ENCODE measurements at places on chromosomes 13 and 19.
A peak's percentile ranks its signal among the peaks of the same experiment; 100 is the strongest.

GRCh38 chr19:17307876-17308377 is 1.4 kb upstream of the DDA1 start:
- peaks cover 63% of the 10 kb centered on the region for H3K4me1 ChIP-seq
- peak overlapping the region; percentile 51 for H3K4me3 ChIP-seq
- no peak for DNase-seq
- H3K27ac ChIP-seq: no peak overlapping the region
- H3K27me3 ChIP-seq: peaks cover 11% of the 10 kb centered on the region

DNA sequence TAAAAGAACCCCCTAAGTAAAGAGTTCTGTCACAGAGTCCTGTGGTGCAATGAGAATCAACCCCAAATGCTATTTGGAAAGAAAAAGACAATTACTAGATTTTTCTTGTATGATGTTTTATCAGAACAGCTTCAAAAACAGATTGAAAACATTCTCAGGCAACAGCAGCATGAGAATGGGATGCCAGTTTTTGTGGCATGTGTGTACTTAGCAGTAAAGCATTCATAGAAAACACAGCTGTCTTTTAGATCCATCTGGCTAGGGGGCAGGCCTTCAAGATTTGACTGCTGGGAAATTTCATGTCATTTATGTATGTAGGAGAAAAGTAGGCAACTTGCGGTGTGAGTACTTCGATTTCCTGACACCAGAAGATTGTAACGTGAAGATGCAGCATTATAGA is 170.5 kb upstream of the HTR2A start:
- H3K4me3 ChIP-seq: no peak overlapping the region
- H3K4me1 ChIP-seq: no peaks in the 10 kb centered on the region
- H3K27me3 ChIP-seq: peaks cover 11% of the 10 kb centered on the region

DNA sequence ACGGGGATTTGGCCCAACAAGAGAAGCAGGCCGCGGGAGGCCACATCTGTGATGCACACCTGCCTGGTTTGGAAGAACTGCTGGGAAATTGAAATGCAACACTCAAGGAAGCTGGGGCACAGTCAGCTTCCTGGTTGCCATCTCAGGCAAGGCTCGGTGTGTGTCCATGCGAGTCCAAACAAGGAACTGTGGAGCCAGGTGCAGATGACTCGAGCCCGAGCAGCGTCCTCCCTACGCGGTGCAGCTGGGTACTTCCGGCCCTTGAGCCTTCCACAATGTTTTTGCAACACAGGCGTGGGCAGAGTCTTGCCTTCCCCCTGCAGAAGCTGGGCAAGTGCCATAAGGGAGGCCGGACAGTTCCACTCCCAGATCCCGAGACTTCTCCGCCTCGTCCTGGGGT is 94.6 kb downstream of the CRYL1 start:
- no peak for DNase-seq
- H3K4me3 ChIP-seq: no peak overlapping the region
- peaks cover 13% of the 10 kb centered on the region for H3K4me1 ChIP-seq
- H3K27ac ChIP-seq: no peak overlapping the region

DNA sequence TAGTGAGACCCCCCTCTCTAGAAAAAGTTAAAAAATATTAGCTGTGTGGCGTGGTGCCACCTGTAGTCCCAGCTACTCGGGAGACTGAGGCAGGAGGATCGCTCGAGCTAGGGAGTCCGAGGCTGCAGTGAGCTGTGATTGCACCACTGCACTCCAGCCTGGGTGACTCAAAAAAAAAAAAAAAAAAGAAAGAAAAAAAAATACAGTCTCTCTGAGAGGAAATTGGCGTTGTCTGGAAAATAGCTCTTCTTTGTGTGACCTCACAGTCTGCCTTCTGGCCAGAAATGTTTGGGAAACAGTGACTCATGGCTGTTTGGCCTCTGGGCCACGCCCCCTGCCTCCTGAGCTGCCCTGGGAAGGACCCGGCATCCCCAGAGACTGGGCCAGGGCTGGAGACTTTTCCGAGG is 10.7 kb downstream of the MARCHF2 start:
- no peaks in the 10 kb centered on the region for H3K4me1 ChIP-seq
- peaks cover 1% of the 10 kb centered on the region for H3K27me3 ChIP-seq
- no peak overlapping the region for H3K4me3 ChIP-seq
- H3K27ac ChIP-seq: no peak overlapping the region
- DNase-seq: no peak

DNA sequence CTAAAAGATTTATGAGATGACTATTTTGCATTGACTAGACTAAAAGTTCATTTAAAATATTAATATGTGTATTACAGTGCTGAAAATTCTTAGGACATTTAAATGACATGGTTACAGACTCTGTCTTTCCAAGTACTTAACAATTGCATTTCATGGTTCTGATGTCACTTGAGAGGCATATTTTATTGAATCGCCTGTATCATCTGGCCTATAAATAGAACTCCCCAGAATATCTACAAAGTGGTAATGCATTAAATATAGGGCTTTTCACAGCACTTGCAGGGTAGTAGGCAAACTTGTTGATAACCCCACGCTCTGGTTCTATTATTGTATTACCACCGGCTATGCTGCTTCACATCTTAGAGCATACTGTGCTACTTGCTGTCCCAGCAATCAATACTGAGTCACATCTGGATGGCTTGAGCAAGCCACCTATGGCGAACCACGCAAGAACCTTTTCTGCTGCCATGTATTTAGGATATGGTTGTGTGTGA is 400.6 kb downstream of the HS6ST3 start:
- H3K27ac ChIP-seq: no peak overlapping the region
- H3K36me3 ChIP-seq: peaks cover 4% of the 10 kb centered on the region
- no peak for DNase-seq
- H3K4me1 ChIP-seq: no peaks in the 10 kb centered on the region
- H3K27me3 ChIP-seq: no peaks in the 10 kb centered on the region

DNA sequence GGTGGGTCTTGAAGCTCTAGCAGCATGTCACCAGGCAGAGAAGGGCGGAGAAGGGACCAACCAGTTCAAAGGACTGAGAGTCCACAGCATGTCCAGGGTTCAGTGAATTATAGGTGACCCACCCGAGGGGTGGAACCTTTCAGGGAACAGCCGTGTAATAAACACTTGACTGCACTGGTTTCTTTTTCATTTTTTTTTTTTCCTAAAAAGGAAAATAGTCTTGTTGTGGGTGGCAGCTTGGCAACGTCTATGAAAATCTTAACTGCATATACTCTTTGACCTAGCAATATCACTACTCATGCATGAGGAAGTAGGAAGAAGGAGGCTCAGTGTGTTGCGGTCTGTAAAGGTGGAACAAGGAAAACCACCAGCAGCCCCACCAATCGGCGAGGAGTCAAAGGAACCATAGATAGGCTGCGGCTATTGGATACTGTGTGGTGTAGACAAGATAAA is 13.0 kb upstream of the MYH14 start:
- H3K27ac ChIP-seq: no peak overlapping the region
- H3K4me1 ChIP-seq: no peaks in the 10 kb centered on the region
- no peaks in the 10 kb centered on the region for H3K36me3 ChIP-seq
